Activated naive CD4-positive, alpha-beta T cell (primary cell): ENCODE measurements at places on chromosomes 2 and 18.

DNA sequence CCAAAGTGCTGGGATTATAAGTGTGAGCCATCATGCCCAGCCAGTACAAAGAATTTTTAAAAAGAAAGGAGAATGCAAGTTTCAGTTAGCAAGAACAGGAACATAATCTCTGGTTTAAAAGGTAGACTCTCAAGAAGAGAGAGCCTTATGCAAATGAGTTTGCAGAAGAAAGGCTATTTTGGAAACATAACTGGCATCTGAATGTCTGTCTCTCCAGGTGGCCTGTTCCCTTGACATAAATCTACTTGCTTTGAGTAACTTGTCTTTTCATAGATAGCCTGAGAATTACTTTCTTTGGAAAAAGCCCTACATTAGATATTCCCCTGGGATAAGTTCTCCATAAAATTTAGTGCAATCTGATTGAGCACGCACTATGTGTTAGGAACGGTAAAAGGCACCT is 109.6 kb downstream of the ICOS start:
- DNase-seq: no peak

GRCh38 chr2:47091118-47091517 is 64.0 kb downstream of the STPG4 start:
- no peak for DNase-seq

- DNase-seq: no peak
Measured at GRCh38 chr2:199458009-199458805, 468 bp upstream of the SATB2 start.

DNA sequence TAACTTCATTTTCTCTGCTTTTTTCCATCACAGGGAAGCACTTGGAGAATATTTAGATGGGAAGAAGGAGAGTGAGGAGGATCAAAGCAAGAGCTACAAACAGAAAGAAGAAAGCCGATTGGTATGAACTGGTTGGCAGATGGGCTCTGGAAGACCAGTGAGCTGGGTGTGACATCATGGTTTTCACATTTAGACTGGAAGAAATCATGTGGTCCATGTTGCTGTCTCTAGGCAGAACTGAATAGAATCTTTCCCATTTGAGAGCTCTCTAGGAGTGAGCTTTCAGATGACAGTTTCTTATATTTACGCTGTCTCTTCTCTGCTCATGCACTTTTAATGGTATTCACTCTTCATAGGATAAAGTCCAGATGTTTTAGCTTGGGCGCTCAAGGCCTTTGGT is 12.6 kb downstream of the DRC1 start:
- no peak for DNase-seq

DNA sequence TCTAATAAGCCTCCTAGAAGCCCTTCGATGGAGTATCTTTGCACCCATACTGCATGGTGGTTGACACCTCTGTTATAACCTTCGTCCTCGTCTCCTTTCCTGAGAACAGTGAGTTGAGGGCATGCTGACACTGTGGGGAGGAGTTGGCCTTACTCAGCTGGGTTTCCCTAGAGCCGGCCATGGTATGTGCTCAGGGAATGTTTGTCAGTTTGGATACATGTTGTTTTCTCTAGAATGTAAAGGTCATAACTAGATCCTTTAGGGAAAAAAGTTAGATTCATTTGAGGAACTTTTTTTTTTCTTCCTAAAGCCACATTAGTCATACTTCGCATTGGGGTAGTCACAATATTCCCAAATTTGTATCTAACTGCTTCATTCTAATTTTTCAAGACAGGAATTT is 106.0 kb upstream of the FOSL2 start:
- DNase-seq: no peak

DNA sequence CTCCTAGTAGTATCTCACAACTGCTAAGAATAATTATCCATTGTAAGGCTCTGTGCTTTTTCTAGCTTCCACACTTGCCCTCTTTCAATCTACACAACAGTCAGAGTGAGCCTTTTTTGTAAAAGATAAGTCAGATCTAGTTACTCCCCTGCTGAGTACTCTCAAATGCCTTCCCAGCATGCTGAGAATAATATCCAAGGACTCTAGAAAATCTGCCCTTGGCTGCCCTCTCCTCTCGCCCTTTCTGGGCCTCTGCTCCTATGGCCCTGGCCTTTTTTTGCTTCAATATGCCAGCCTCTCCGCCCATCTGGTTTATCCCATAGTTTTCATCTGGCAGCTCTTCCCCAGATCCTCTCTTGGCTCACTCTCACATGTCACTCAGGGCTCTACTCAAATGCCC is 455.9 kb upstream of the UBE2E3 start:
- no peak for DNase-seq

GRCh38 chr2:237319887-237320286 is 94.1 kb downstream of the COL6A3 start:
- no peak for DNase-seq

GRCh38 chr2:207260947-207261346 is 95.2 kb upstream of the KLF7 start:
- DNase-seq: no peak

DNA sequence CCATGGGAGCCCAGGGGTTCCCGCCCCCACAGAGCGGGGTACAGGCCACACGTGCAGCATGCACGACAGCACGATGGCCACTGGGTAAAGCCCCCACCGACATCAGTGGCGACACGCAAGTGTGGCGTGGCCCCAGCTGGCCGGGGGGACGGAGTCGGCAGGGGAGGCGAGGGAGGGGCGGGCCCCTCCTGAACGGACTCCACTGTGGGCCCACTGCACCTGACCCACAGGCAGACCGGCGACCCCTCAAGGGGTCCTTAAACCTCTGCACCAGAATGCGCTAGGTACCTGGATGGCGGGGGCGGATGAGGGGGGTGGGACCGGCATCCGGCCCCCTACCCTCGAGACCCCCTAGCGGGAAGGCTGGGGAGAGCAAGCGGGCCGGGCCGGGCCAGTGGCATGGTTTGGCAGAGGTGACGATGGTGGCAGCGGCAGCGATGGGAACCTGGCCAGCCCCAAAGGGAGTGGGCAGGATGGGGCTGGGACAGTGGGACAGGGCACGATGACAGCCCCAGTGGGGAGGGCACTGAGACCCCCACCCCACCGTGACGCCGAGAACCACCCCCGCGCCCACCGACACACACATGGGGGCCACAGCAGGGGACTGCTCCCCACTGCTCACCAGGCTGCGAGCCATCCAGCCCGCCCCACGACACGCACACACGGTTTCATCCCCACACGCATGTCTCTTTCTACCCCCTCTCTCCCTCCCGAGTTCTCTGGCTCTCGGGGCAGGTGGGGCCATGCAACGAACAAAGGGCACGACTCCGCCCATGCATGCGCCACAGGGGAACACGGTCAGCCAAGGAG is 91.9 kb upstream of the ANKRD30BL start:
- no peak for DNase-seq

GRCh38 chr2:170432823-170433222 is 254.9 kb downstream of the MYO3B start:
- no peak for DNase-seq

GRCh38 chr2:134366359-134366758 is 112.5 kb downstream of the MGAT5 start:
- no peak for DNase-seq

DNA sequence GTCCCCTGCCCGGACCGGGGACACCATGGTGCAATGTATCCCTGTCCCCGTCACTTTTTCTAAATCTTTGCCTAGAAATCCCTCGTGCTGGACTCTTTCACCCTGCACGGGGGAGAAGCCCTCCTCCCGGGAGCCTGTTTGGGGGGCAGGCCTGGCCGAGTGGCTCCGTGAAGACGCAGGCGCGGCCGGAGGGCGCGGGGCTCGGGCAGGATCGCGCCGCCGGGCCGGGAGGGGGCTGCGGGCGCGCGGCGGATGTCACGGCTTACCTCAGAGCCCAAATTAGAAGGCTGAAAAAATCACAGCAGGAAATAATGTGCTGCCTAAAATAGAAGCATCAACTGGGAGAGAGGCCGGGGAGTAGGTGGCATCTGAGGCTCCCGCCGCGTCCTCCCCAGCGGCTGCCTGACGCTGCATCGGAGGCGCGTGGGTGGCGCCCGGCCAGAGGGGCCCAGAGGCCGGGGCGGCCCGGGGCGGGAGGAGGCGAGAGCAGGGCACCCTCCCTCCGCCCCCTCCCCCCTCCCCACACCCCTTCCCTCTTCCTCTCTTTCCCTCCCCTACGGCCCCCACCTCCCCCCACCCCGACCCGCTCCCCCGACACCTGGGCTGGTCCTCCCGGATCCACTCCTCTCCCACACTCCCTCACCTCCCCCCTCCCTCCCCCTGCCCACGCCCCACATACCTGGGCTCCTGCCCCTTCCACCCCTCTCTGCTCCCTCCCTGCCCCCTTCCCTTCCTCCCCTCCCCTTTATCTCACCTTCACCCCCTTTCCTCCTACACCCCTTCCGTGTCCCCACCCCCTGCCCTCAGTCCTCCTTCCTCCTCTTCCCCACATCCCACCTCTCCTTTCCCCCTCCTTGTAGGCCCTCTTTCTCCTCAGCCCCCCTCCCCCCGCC is 51.9 kb downstream of the SLC4A1AP start:
- no peak for DNase-seq

- no peak for DNase-seq
Measured at GRCh38 chr18:38611036-38611964, 1045.7 kb upstream of the CELF4 start.
